ENCODE measurements at places on chromosomes 11 and 22. TPM values are rescaled to one million over a fixed set of nuclear protein-coding genes. Genes with fewer than 3 reads are reported as not detected.
A peak's percentile ranks its signal among the peaks of the same experiment; 100 is the strongest.

DNA sequence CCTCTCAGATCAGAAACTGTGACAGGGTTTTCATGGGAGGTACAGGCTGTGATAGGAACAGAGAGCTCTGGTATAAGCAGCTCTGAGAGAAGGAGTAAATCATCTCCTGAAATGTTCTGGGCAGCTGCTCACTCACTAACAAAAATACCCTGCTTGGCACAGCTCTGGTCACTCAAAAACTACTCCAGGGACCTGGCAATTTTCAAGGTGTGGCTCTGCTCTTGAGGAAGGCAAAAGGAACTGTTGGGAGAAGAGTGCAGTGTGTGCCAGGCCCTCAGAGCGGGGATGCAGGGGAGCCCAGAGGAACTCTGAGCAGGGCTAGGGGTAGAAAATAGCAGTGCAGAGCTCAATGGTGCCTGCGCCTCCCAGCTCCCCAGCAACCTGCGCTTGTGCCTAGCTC, 180.5 kb upstream of the ZBED5 start:
- DNase-seq: no peak

GRCh38 chr22:20779014-20779817, 5.3 kb downstream of the SERPIND1 start:
- DNase-seq: no peak

- DNase-seq: peak; percentile 71
Measured at GRCh38 chr22:20205964-20206708, 55.3 kb upstream of the CCDC188 start.

DNA sequence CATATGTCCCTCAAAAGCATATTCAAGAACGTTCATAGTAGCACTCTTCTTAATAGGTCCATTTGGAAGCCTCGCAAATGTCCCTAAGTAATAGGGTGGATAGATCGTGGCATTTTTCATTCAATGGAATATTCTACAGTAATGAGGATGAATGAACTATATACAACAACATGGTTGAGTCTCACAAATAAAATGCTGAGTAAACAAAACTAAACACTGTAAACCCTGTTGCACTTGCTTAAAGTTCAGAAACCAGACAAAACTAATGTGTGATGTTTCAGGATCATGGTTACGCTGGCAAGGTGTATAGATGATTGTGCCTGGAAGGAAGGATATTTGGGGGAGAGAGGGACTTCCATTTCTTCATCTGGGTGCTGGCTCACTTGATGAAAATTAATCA, 90.4 kb upstream of the RASSF10 start:
- DNase-seq: no peak

DNA sequence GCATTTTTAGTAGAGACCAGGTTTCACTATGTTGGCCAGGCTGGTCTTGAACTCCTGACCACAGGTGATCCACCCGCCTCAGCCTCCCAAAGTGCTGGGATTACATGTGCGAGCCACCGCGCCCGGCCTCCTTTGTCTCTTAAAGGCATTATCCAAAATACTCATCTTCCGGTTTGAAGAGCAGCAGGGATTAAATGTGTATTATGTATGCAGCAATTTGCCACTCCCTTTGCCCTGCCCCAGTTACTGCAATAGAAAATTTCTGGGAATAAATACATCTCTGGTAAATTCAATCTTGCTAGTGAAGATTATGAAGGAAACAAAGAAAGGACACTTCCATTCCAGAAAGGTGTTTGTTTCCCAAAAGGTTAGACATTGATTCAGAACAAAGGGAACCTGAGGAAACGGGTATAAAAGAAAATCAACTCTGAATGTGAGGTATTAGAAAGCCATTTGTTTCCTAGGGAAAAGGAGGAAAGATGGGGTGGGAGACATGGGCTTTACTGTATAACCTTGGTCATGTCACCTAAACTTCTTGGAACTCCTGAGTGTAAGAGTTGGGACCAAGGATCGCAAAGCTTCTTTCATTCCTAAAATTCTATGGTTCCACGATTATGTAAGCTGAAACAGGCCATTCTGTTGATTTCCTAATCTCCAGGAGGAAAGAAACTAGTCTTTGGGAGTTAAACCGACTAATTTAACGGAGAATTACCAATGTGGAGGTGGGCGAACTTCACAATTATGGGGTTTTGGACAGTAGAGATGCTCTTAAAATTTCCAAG, 959 bp upstream of the HIPK3 start:
- no peak for DNase-seq

GRCh38 chr11:19852288-19852687, 139.7 kb downstream of the NAV2 start:
- DNase-seq: no peak

GRCh38 chr11:35491231-35491871, 34.1 kb downstream of the PAMR1 start:
- DNase-seq: no peak

- no peak for DNase-seq
Measured at GRCh38 chr11:20310596-20311394, 52.7 kb upstream of the HTATIP2 start.

- DNase-seq: peak; percentile 85
Measured at GRCh38 chr11:65856689-65857499, 1.1 kb downstream of the CFL1 start.

- peak; percentile 57 for DNase-seq
Measured at GRCh38 chr11:119741369-119742262, 12.6 kb upstream of the NECTIN1 start.

GRCh38 chr11:97814325-97814959, 1206.3 kb upstream of the CNTN5 start:
- no peak for DNase-seq

DNA sequence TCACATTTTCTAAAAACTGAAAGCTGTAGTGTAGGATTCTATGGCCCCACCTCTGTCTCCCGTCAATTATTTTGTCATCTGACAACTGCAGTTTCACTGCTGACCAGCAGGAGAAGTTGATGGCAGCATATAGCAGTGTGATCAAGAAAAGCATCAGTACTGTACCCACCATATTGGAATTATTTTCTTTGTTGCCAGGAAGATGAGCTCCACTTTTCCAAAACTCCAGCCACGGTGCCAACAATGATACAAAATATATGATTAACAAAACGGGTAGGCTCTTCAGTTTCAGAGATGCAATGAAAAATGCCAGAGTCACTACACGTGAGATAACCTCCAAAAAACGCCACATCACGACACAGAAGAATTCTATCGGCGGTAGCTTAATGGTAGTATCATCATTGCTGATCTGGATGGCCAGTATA, 41.3 kb downstream of the XKR3 start:
- no peak for DNase-seq

BDNF gene
- not detected for polyA plus RNA-seq

RAB1B gene
- polyA plus RNA-seq: 13.5 TPM

CCDC87 gene
- not detected for polyA plus RNA-seq

OR1S1 gene
- not detected for polyA plus RNA-seq

ANO3 gene
- polyA plus RNA-seq: not detected

MRGPRX3 gene
- polyA plus RNA-seq: not detected

MUC15 gene
- polyA plus RNA-seq: not detected

All from naive thymus-derived CD4-positive, alpha-beta T cell (primary cell).